ENCODE measurements at places on chromosomes 11 and 22. TPM values are rescaled to one million over a fixed set of nuclear protein-coding genes. Genes with fewer than 3 reads are reported as not detected.

CALCA gene
- total RNA-seq, result not detected

RAB38 gene
- 6.9 TPM for total RNA-seq

OR8D1 gene
- not detected for total RNA-seq

DNA sequence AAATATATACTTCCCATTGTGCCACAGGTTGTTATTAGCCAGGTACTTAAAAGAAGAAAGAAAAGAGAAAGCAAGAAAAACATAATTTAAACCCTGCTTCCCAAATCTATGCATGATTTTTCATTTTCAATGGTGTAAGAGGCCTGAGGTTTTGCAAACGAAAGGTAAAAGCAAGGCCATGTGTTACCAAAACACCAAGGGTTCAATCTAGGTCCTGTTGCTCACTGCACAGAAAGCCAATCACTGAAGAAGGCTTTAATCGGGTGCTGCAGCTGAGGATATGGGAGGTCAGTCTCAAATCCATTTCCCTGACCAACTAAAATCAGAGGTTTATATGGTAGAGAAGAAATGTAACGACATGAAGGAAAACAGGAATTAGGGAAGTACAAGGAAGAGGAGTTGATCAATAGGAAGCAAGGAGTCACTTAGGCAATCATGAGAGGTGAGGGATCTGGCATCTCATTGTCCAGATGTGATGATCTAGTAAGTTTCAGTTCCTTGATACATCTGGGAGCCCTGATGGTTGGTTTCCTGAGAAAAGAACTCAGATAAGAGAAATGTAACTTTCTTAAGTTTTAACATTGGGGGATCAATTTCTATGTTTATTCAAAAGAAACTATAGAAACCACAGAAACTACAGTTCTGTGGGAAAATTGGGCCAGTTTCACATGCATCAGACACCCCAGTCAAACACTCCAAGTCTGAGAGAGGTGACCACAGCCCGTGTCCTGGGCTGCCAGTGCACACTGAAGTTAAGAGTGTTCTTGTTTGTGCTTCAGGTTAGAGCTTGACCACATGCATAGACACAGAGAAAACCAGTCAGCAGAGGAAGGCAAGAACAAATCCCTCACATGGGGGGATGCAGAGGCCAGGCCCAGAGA, 18.1 kb upstream of the DKK3 start:
- no peak overlapping the region for H3K4me3 ChIP-seq
- H3K27ac ChIP-seq, result no peak overlapping the region
- no peak for DNase-seq
- H3K36me3 ChIP-seq, result no peaks in the 10 kb centered on the region

DNA sequence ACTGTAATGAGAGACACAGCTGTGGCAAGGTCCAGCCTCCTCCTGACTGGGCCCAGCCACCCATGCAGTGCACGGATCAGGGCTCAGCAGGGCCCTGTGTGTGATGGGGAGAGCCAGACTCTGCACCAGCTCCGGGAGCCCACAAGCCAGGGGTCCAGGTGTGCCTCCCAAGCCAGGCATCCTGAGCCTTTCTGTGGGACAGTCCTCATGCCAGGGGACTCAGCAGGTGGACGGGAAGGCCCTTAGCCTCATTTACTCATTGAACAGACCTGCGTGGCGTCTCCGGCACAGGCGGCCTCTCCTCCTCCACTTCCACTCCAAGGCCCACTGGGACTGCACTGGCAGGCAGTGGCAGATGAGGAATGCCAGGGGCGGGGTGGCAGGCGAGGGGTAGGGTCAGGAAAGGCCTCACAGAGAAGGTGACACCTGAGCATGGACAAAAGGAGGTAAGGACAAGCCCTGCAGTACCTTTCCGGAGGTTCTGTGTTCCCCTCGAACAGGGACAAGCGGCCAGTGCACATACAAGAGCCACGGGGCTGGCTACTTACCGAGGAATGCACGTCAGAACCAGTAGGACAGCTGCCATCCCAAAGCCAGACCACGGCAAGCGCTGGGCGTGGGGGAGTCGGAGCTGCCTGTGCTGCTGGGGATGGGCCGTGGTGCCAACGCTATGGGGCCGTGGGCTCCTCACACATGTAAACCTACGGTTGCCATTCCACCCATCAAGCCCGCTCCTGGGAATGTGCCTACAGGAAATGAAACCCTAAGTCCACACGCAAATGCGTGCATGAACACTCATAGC, 52.7 kb downstream of the IGF2 start:
- no peak overlapping the region for H3K27ac ChIP-seq
- no peak for DNase-seq
- no peak overlapping the region for H3K4me3 ChIP-seq
- no peaks in the 10 kb centered on the region for H3K4me1 ChIP-seq

GRCh38 chr11:119854521-119854920, 125.5 kb upstream of the NECTIN1 start:
- no peaks in the 10 kb centered on the region for H3K36me3 ChIP-seq
- H3K4me3 ChIP-seq, result no peak overlapping the region
- H3K4me1 ChIP-seq, result peaks cover 6% of the 10 kb centered on the region
- no peak overlapping the region for H3K27ac ChIP-seq

GRCh38 chr11:62352355-62353336, 15.4 kb downstream of the ASRGL1 start:
- H3K36me3 ChIP-seq, result no peaks in the 10 kb centered on the region
- no peaks in the 10 kb centered on the region for H3K4me1 ChIP-seq
- H3K27me3 ChIP-seq, result no peaks in the 10 kb centered on the region
- H3K4me3 ChIP-seq, result no peak overlapping the region

DNA sequence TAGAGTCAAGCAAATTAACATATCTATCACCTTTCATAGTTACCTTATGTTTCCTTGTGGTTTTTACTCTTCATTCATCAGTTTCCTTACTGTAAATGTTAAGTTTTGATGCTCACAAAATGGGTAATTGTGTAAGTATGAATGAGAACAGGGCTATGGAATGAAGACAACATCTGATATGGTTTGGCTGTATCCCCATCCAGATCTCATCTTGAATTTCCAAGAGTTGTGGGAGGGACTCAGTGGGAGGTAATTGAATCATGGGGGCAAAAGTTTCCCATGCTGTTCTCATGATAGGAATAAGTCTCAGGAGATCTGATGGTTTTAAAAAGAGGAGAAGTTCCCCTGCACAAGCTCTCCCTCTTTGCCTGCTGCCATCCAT, 107.6 kb downstream of the CCDC34 start:
- no peaks in the 10 kb centered on the region for H3K27me3 ChIP-seq
- H3K27ac ChIP-seq, result no peak overlapping the region
- H3K4me3 ChIP-seq, result no peak overlapping the region
- no peaks in the 10 kb centered on the region for H3K4me1 ChIP-seq
- DNase-seq, result no peak
- no peaks in the 10 kb centered on the region for H3K36me3 ChIP-seq

- H3K36me3 ChIP-seq, result no peaks in the 10 kb centered on the region
- DNase-seq, result no peak
- no peak overlapping the region for H3K4me3 ChIP-seq
- H3K27me3 ChIP-seq, result no peaks in the 10 kb centered on the region
- H3K4me1 ChIP-seq, result peaks cover 8% of the 10 kb centered on the region
Observed at GRCh38 chr11:117005758-117006157, 92.5 kb downstream of the SIK3 start.

DNA sequence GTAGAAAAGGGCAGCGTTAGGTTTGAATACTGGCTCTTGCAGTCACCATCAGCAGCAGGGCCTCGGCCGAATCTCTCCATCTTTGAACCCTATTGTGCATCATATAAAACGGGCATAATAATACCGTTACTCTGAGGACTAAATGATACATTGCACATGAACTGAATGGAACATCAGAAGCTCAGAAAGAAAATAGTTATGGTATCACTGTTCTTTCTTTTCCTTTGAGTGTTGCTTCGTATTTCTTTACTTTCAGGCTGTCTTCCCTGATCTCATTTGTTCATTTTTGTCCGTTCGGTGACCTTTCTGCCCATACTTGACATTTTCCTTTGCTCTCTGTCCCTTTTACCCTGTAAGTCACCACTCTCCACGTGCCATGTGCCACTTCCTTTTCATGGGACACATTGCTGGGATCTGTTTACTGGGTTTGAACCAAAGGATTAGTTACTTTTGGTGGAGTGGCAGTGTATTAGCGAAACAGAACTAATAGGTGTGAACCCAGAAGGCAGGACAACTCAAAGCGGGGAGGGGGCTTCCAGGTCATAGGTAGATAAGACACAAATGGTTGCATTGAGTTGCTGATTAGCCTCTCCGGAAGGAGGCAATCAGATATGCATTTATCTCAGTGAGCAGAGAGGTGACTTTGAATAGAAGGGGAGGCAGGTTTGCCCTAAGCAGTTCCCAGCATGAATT, 717 bp upstream of the ZNF202 start:
- H3K36me3 ChIP-seq, result no peaks in the 10 kb centered on the region
- H3K4me3 ChIP-seq, result peak overlapping the region; percentile 99
- H3K27me3 ChIP-seq, result no peaks in the 10 kb centered on the region
- peak overlapping the region; percentile 61 for H3K27ac ChIP-seq

DNA sequence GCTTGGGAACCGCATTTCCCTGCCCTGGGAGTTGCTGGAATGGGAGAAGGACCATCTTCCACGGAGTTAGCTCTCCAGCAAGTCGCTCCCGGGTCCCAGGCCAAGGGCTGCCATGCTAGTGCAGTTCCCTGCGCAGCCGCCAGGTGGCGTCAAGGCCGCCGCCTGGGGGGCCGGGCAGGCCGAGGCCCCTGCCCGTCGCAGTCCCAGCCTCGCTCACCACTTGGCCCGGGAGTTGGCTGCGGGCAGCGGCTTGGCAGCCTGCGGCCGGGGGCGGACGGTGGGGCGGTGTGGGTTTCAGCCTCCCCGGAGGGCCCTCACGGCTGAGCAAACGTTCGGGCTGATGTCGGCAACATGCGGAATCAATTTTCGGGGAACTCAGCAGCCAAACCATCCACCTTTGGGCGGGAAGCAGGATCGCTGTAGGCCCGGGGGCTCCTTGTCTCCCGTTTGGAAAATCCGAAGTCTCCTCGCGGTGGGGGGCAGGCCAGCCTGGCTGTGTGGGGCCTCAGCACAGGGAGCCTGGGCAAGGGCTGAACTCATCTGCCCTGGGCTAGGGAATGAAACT, 415.1 kb downstream of the SOX6 start:
- no peak overlapping the region for H3K27ac ChIP-seq
- no peaks in the 10 kb centered on the region for H3K4me1 ChIP-seq
- no peaks in the 10 kb centered on the region for H3K36me3 ChIP-seq
- peak; percentile 66 for DNase-seq

- no peak overlapping the region for H3K4me3 ChIP-seq
- no peak overlapping the region for H3K27ac ChIP-seq
- no peaks in the 10 kb centered on the region for H3K27me3 ChIP-seq
- H3K36me3 ChIP-seq, result no peaks in the 10 kb centered on the region
Observed at GRCh38 chr22:38948181-38948940, 9.0 kb upstream of the APOBEC3A start.

- no peaks in the 10 kb centered on the region for H3K27me3 ChIP-seq
- H3K4me1 ChIP-seq, result no peaks in the 10 kb centered on the region
- no peak overlapping the region for H3K4me3 ChIP-seq
- H3K27ac ChIP-seq, result no peak overlapping the region
Observed at GRCh38 chr11:67301951-67302516, 1.3 kb upstream of the SSH3 start.

DNA sequence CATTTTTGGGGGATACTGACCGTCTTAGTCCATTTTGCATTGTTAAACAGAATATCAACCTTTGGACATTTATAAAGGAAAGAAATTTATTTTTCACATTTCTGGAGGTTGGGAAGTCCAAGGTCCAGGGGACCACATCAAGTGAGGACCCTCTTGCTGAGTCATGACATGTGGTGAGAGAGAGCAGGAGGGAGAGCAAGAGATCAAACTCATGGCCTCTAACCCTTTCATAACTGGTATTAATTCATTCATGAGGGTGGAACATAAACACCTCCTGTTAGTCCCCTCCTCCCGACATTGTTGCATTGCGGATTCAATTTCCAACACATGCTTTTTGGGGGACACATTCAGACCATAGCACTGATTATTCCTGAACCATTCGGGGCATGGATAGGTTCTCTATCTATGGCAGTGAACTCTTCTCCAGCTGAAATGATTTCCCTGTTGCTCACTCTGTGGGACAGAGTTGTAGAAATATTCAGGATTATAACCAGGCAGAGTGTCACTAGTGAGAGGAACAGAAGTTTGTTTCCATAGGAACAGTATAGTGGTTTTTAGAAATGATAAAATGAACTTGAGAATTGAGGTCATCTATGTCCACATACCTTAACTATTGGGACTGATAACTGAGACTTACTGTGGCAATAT, 88.2 kb upstream of the OR9Q1 start:
- H3K4me1 ChIP-seq, result no peaks in the 10 kb centered on the region
- DNase-seq, result no peak
- H3K36me3 ChIP-seq, result no peaks in the 10 kb centered on the region
- H3K4me3 ChIP-seq, result no peak overlapping the region
